ENCODE measurements at places on chromosomes 11 and 22.

GRCh38 chr22:49039625-49040024 is 788.0 kb downstream of the BRD1 start:
- no peak for DNase-seq

DNA sequence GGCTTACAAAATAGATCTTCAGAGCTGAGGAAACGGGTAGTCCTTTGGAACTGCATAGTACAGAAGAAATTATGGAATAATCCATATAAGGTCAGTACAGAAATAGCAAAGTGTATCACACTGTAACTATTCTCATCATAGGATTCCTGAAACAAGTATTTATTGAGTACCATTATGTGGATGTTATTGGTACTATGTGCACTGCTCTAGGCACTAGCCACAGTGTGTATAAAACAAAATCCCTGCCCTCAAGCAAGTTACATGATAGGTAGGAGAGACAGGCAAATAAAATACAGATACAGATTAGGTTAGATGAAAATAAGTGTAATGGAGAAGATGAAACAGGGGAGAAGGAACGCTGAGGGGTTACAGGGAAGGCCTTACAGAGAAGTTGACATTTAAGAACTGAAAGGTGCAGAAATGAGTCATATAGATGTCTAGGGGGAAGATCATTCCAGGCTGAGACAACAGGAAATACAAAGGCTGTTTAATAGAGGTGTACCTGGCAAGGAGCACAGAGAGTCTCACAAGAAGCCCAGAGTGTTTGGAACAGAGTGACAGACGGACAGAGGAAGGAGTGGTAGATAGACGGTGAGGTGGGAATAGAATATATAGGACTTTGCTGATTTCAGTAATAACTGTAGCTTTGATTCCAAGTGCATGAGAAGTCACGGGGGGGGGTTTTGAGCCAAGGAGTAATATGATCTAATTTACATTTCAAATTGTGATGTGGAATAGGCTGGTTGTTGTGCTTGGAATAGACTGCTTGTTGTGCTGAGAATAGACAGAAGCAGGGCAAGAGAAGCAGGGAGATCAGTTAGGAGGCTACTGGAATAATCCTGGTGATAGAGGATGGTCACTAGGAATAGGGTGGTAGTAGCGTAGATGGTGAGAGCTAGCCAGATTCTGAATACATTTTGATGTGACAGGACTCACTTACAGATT is 13.7 kb downstream of the RNF141 start:
- DNase-seq, result no peak

- no peak for DNase-seq
These were observed 41.7 kb upstream of the ADA2 start for GRCh38 chr22:17260950-17261349.

DNA sequence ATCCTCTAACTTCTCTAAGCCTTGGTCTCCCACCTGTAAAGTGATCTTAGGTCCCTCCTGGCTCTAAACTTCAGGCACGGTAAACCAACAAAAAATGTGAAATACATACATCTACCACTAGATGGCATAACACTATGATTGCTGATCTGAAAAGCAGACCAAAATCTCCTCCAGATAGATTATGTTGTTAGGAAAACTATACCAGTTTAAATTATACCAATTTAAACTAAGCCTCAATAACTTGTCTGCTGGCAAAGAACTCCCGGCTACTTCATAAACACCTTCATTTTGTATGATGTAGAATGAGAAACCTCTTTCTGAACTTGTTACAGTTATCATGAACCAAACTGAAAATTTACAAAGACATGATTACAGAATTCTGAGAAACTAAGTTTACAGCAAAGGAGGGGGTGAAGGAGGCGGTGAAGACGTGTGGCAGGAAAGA is 85.9 kb downstream of the SBF2 start:
- DNase-seq, result no peak
